T-helper 1 cell (primary cell): ENCODE measurements at places on chromosomes 11 and 22.
A peak's percentile ranks its signal among the peaks of the same experiment; 100 is the strongest.

DNA sequence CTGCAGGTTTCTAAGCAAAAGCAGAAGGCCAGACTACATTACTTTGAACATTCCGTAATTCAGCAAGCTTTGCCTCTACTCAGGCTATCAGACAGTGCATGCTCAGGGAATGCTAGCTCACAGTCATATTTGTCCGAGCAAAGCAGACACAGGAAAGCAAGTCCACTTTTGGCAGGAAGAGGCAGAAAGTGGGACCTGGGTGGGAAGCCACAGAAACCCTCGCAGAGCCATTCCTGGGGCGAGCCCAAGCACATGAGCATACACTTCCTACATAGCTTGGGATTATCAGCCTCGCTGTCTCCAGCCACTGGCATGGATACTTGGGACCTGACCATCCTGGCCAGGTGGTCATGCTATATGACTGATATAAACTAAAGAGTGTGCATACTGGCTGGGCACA lies 113.3 kb downstream of the TRIM29 start:
- no peak for DNase-seq

DNA sequence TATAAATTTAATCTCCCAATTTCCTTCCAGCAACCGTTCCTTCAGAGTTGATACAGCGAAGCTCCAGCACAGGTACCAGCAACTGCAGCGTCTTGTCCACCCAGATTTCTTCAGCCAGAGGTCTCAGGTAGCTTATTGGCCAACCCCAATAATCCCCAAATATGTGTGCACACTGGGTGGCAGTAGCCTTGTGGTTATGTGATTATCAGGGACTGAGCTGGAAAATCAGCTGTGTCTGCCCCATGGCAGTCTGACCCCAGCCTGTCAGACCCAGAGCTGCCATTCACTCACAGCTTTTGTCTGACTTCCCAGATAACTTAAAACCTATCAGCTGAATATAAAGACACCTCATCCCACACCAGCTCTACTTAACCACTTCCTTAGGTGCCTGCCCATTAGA lies 2.0 kb downstream of the HSCB start:
- no peak for DNase-seq

- DNase-seq = no peak
These were observed 135.1 kb downstream of the MIAT start for GRCh38 chr22:26792522-26792921.

- no peak for DNase-seq
These were observed 414.4 kb upstream of the CADM1 start for GRCh38 chr11:115918576-115918975.

GRCh38 chr22:28068826-28069225 lies 149.8 kb upstream of the PITPNB start:
- DNase-seq = no peak

DNA sequence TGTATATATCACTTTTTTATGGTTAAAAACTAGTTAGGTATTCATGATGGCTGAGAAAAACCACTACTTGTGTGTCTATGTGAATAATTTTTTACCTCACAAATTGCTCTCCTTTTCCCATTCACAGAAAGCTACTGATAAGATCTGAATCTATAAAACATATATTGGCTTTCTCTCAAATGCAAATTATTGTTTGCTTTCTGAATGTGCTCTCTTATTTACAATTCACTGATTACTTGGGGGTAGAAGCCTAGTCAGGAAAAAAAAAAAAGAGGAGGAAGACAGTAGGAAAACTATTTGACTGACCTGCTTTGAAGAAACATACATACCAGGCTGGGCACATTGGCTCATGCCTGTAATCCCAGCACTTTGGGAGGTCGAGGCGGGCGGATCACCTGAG lies 20.5 kb downstream of the PGM2L1 start:
- no peak for DNase-seq

DNA sequence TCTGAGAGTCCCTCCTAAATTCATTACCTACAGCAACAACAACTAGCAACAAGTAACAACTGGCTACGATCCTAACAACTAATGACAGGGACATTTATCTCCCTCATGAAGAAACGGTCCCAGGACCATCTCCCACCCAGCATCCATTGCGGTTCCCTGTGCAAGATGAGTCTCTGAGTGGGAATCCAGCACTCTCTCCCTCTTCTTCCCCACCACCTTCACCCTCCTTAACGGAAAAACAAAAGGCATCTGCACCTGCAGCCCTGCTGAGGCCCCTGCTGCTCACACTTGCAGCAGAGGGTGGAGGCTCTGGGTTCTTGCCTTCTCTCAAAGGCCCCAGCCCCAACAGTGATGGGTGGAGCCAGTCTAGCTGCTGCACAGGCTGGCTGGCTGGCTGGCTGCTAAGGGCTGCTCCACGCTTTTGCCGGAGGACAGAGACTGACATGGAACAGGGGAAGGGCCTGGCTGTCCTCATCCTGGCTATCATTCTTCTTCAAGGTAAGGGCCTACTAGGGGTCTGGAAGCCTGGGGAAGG lies at the start of gene CD3G:
CD3G (plus strand) TSS at position 364 of the 535 bp plus-strand sequence; CDS start at position 444, 80 bp downstream.
- peak; percentile 38 for DNase-seq
